ENCODE measurements at places on chromosomes 12 and 14.
A peak's percentile ranks its signal among the peaks of the same experiment; 100 is the strongest.

GRCh38 chr14:80136358-80136757 is 74.9 kb downstream of the DIO2 start:
- DNase-seq: no peak

GRCh38 chr12:54596526-54596946 is 8.1 kb upstream of the PPP1R1A start:
- peak; percentile 75 for DNase-seq

DNA sequence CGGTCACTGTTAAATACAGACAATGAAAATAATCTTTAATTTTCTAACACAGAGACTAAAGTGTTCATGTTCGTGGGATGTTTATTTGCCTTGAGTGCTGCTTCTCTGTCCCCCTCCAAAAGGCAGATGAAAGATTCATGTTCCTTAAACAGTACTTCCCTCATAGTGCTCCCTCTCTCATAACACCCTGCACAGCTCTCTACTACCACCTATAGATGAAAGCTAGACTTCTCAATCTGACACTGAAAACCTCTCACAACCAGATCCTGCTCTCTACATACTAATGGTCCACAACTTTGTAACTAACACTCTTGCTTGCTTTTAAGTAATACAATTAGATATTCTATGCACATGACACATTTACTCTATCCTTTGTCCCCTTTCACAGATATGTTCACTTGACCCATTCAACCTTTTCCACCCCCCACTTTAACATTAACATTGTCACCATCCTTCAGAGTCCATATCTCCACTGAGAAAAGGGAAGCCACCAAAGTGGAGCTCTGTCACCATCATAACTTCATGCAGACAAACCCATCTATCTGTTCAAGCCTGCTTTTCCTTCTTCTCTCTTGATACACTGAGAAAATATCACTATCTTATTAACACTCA is 266.4 kb upstream of the USP15 start:
- DNase-seq: no peak

- no peak for DNase-seq
These were observed 630.4 kb downstream of the DIO2 start for GRCh38 chr14:79580906-79581305.

DNA sequence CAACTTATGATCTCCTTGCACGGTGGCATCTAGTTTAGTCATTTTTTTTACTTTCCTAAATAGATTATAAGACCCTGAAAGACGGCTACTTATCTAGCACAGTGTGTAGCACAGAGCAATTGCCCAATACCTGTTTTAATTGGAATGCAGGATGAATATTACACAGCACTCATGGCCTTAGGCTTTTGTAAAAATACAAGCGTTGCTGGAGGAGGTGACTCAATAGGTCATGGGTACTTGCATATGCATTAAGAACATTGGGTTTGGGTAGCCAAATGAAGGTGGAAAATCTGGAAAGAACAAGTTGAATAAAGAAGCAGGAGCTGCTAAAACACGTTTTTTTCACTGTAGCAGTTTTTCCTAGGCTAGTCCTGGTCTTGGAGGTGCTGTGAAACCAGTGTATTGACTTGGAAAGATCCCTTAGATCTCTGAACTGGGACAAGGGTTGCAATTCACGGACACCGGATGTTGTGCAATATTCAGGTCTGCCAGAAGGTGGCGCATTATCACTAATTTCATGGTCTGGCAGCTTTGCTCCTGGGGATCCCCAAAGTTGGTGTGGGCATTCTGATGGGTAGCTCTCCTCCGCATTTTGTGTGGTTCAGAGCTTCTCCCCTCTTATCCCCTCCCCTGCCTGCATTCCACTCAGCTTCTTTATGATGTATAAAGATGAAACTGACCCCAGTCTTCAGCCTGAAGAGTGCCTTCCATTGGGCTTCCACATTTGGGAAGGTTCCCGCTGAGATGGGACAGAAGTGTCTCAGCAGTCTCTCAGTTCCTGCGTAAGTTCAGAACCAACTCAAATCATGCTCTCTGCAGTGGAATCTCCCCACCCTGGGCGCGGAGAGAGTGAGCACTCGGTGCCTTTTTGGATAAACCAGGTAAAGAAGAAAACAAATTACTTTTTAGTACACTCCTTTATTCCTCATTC is 278.3 kb downstream of the NRXN3 start:
- peak; percentile 22 for DNase-seq

DNA sequence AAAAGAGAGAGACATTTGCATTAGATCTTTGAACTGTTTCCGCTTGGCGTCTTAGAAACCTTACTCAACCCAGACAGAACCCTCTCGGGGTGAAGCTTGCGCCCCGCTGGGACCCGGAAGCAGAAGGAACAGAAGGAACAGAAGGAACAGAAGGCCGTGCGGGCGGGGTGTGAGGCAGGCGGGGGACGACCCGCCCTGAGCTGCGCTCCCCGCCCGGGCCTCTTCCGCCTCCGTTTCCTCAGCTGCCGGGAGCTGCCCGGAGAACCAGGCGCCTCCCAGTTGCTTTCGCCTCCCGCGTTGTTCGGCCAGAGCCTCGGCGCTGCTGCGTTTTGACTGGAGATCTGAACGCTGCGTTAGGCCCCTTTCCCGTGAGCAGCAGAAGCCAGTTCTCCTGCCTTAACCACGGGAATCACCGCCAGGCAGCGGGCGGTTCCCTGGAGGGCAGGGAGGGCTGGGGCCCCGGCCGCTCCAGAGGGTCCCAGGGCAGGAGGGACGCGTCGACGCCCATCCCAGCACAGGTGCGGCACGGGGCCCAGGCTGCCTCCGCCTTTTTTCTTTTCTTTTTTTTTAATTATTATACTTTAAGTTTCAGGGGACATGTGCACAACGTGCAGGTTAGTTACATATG is 19.3 kb upstream of the MMP17 start:
- DNase-seq: peak; percentile 43

GRCh38 chr14:90355540-90356518 is 24.1 kb upstream of the NRDE2 start:
- DNase-seq: no peak

DNA sequence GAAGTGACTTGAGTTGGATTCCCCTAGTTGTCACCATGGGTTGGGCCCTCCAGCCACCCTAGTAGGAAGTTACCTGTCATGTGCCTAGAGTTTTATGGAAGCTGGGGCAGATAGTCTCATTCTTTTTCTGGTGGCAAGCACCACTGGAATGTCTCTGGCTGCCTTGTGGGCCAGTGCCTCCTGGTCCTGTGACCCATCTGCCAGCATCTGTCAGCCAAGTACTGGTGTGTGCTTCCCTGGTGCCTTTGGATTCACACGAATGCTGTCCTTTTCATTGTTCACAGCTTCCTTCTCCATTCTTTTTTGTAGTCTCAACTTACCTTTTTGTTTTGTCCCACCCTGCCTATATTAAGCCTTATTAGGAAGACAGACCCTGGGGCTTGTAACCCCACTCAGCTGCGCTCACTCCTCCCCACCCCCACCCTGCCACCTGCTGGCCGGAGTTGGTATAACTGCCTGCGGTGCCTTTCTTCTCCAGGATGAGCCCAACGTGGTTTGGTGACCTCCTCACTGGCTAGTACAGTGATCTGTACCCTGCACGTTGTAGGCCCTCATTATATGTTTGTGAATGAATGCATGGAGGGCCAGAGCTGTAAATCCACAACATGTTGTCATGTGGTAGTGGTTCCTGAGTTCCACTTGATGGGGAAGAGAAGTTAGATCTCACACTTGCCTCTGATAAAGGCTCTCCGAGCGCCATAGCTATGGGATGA is 125.7 kb downstream of the TSPAN9 start:
- peak; percentile 50 for DNase-seq

GRCh38 chr12:25249931-25250738 is 594 bp downstream of the KRAS start:
- DNase-seq: peak; percentile 22

DNA sequence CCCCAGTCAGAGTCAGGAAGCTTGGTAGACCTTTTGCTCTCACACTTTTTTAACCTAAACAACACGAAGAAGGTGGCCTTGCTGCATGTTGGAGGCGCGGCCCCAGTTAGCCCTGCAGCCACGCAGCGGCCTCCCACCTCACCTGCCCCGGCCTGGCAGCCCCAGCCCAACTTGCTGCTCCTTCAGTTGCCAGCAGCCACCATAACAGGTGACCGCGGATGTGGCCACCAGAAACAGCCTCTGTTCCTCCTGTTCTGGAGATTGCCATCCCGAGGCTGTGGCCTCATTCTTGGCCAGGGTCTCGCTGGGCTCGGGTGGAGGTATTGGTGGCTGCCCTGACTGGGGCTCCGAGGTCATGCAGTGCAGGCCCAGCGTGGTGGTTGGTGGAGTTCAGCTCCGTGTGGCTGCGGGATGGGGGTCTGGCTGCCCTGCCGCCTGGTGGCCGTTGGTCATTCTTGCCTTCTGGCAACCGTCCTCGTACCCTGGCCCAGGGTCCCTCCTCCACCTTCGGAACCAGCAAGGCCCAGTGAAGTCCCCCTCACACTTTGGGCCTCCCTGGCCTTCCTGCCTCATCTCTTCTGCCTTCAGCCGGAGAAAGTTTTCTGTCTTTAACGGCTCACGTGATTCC is 20.7 kb upstream of the TEX22 start:
- DNase-seq: no peak
